ENCODE measurements at places on chromosomes 5 and 9.

DNA sequence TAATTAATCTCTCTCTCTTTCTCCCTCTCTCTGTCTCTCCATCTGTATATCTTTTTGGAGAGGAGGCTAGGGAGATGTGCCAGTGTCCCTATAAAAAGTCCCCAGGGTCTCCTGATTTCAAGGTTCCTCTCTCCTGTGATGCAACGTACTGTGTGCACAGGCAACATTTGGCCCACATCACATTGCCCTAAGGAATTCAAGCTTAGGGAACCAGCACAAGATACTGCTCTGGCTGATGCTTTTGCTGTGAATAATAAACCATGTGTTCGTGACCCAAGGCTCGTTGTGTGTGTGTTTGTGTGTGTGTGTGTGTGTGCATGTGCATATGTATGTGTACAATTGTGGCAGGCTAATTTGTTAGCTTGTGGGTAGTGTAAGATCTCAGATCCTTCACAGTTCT, 9.7 kb downstream of the SPATA9 start:
- DNase-seq = no peak

- DNase-seq = peak; percentile 38
Measured at GRCh38 chr9:38160613-38161215, 91.7 kb upstream of the SHB start.

GRCh38 chr5:17186256-17186655, 31.2 kb upstream of the BASP1 start:
- no peak for DNase-seq

GRCh38 chr5:135488727-135489465, 36.7 kb upstream of the TIFAB start:
- no peak for DNase-seq

GRCh38 chr9:98216391-98216790, 24.0 kb upstream of the CORO2A start:
- no peak for DNase-seq

GRCh38 chr5:133343196-133343595, 269.1 kb downstream of the FSTL4 start:
- no peak for DNase-seq

DNA sequence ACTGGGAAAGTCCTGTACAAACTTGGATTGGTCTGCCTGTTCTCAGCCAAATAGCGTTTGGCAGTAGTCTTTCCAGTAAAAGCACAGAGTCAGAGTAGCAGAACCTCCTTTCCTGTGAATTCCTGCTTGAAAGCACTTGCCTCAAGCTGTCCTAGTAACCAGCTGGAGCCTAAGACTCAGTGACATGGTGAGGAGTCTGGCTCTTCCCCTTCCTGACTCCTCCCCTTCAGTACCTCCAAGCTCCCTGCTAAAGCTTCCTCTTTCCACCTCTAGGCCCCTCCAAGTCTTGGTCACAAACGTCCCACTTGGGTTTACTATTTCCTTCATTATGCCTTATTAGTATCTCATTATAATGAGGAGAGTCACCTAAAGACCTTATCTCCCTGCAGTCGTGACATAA, 21.4 kb upstream of the FAM81B start:
- DNase-seq = no peak

DNA sequence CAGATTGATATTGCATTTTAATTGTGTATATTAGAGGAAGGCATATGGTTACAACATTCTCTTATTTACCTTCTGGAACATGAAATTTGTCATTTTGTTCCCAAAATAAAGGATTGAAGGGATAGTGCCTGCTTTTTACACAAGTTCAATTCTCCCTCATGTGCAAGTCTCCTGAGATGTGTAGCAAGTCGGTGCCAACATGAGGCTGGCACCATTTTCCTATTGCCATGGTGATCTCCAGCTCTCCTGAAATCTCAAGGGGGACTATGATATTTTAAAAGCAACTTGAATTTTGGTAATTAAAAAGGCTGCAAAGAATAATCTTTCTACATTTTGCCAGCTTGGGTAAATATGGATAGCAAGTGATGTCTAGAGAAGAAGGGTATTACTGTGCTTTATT, 693.3 kb upstream of the WWC1 start:
- no peak for DNase-seq

- DNase-seq = no peak
Measured at GRCh38 chr9:112623198-112623597, 94.7 kb downstream of the INIP start.

- DNase-seq = no peak
Measured at GRCh38 chr5:164013077-164013670, 507.8 kb downstream of the MAT2B start.

- DNase-seq = no peak
Measured at GRCh38 chr9:115267790-115268189, 149.8 kb upstream of the TNC start.

- no peak for DNase-seq
Measured at GRCh38 chr5:151075698-151076331, 5.0 kb downstream of the TNIP1 start.

DNA sequence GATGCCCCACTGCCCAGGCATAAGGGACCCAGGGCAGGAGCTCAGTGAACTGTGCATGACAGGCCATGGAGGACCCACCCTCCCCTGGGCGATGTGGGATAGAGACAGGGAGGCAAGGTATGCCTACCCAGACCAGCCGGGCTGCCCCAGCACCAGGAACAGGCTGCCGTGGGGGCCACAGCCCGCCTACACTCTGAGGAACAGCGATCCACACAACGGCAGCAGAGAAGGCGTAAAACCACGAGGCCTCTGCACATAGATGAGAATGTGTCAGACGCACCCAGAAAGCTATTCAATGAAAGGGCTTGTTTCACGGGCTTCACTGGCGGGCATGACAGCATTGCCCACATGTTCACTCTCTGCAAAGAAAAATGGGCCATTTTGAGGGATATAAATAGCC, 49.5 kb downstream of the SEMA4D start:
- DNase-seq = peak; percentile 54

DNA sequence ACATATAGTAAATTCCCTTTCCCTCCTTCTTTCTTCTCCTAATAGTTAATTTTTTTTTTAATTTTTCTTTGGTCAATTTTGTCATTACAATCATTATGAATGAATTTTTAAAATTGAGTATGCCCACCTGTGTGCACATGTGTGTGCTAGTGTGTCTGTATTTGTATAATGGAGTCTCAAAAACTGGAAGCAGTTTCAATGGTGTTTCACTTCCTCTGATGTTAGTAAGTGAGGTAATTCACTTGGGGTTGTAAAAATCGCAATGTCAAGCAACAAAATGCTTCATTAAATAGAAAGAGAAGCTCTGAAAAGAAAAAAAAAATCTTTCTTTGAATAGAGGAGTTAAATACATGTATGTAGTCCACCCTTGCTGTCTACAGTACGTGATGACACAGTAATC, 1467.6 kb upstream of the NUDT12 start:
- DNase-seq = no peak

- DNase-seq = no peak
Measured at GRCh38 chr9:77726814-77727213, 78.7 kb upstream of the GNA14 start.

DNA sequence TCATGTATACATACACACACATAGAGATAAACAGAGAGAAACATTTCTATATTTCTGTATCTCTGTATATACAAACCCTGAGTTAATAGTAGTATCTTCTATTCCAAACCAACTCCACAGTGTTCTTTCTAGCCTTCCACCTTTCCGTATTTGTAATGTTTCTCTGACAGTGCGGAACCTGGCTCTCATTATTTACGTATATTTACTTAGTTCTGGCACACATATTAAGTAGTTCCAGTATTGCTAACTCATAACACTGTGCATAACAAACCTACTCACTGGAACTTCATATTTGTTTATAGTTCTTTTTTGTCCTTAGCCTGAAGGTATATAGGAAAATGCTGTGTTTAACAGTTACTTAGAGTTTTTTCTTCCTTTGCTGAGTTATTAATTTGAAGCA, 6.5 kb downstream of the OGN start:
- no peak for DNase-seq

DNA sequence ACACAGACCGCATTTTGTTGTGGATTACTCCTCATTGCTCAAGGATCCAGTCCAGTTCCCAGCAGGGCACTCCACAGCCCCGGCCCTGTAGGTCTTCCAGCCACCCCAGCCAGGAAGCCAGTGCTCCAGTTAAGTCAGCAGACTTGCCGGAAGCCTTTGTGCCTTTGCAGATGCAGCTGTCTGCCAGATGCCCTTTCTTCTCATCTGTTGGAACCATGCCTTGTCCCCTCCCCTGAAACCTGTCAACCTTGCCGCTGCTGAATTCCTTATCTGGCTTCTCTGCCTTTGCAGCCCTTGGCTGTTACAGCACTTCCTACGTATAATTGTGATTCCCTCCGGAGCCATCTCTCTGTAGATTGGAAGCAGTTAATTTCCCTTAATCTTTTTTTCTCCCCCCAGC, 28.4 kb downstream of the PSAT1 start:
- no peak for DNase-seq

DNA sequence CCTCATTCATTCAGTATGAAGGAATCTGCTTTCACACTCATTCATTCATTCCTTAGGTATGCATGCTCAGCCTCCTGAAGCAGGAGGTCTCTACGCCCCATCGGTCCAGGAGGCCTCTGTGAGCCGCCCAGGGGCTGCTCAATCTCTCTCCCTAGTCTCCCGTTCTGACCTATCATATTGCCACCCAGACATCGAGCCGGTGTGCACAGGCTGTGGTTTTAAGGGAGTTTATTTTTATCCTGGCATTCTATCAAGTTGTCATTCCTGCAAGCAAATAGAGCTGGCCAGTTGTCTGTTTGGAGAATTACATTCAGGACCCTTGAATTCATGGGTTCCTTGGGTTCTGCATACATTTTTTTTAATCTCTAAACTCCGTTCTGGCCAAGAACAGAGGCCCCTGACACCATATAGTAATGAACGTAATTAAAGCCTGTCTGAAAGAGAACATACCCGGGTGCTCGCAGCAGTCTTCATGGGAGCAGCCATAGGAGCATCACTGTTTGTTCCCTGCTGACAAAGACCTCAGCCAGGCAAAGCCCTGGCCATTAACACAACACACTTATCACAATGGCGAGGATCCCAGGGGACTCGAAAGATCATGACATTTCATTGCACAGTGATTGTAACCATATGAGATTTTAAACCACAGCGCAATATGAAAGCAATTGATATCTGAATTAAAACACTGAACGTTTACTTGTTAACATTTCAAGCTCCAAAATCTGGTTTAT, 80.9 kb downstream of the ADAMTS16 start:
- DNase-seq = no peak

GRCh38 chr5:151612689-151613427, 21.7 kb upstream of the FAT2 start:
- DNase-seq = no peak

DNA sequence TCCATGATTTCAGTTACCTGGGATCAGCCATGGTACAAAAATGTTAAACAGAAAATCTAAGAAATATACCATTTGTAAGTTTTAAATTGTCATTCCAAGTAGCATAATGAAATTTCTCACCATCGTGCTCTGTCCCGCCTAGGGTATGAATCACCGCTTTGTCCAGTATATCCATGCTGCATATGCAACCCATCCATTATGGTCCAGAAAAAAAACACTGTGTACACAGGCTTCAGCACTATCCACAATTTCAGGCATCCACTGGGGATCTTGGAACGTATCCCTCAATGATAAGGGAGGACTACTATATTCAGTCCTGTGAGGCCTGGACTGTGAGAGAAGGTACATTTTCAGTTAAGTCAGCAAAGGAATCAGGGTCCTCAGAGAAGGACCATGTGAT, 37.6 kb upstream of the HNRNPA0 start:
- DNase-seq = no peak

GRCh38 chr9:92422611-92423338, 1.5 kb downstream of the OMD start:
- DNase-seq = no peak

DNA sequence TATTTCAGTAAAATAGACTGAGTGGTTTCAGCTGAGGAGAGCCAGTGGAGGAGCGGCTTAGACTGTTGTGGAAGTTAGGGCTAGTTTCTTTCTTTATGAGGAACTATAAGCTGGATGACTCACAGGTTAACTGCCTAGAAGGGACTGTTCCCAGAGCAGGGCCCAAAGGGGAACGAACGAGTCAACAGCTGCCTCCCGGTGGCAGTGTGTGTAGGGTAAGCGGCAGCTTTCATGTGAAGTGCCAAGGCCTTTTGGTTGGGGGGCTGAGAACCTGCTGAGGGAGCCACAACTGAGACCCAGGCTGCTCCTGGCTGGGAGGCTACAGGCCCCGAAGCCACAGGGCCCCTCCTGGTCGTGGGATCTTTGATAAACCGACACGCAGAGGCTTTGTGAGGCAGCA, 7.0 kb downstream of the SQSTM1 start:
- DNase-seq = no peak

DNA sequence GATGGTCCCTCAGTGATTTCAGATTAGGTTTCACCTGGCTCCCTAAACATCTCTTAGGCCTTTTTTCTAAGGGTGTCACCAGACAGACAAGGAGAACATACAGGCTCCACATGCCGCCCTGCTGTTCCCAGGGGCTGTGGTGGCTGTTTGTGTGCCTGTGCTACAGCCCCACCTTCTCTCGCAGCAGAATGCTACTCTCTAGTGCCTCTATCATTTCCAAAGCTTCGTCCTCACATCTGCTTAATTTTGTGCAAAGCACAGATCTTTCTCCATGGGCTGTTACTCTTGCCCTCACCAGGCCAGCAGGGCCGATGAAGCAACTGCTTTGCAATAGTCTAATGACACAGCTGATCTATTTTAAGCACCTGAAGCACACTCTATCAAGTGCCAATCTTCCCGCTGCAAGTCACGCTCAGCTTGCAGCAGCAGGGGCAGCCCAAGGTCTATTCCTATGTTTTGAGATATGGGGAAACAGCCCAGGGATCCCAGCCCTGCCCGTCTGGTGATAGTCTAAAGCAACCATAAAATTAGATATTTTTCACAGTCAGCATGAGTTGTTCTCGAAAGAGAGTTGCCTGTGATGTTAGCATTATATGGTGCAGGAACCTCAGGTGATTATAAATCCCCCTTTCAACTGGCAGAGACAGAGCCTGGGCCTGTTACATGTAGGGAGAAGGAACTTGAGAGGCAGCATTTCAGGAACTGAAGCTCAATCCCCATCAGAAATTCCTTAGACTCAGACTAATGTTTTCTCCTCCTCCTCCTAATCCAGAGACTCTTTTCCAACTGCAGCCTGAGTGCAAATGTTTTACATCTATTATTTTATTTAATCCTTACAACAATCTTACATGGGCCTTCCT, 12.7 kb downstream of the ABLIM3 start:
- DNase-seq = no peak

- DNase-seq = no peak
Measured at GRCh38 chr5:130720355-130720754, 444.7 kb downstream of the HINT1 start.

- no peak for DNase-seq
Measured at GRCh38 chr9:20872340-20872977, 159.0 kb downstream of the HACD4 start.

GRCh38 chr5:132405646-132406045, 36.1 kb downstream of the SLC22A5 start:
- no peak for DNase-seq

Measured in stimulated activated CD8-positive, alpha-beta memory T cell treated with anti-CD3 and anti-CD28 coated beads, Interleukin-4, amount 100 ng/mL, for 4 hours (primary cell).